ENCODE measurements at places on chromosomes 1 and 21.

- DNase-seq = no peak
Observed at GRCh38 chr21:46211786-46212720, 16.5 kb downstream of the LSS start.

DNA sequence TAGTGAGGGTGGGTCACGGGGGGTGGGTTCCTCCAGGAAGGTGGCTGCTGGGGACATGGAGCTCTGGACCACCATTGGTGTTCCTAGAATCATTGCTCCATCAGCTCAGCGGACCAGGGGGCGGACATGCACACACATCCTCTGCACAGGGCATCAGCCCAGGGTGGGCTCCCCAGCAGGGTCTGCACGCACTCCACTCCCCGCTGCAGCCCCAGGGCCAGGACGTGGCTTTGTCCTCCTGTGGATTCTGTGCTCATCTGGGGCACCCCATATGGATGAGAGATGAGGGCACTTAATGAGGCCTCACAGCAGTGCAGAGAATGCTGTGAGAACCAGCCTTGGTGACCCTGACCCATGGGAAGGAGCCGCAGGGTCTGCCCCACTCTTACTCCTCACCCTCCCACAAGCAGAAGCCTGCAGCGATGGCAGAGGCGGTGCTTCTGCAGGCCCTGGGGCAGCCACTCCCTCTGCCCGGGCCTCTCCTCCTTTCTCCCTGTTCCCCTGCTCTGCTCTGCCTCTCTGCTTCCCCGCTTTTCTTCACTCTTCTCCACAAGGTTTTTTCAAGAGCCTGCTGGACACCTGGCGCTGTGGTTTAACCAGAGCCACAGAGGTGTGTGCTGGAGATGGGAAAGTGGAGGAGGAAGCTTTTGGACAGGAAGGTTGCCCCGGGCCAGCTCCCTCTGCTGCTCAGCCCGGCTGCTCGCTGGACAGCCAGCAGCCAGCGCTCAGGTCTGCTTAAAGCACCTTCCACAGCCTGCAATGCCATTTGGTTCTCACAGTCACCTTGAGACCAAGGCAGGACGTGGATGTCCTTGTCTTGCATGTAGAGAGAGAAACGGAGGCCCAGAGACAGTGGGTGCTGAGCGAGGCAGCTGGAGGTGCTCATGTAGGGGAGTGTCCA, 26.3 kb upstream of the PCBP3 start:
- DNase-seq = no peak

DNA sequence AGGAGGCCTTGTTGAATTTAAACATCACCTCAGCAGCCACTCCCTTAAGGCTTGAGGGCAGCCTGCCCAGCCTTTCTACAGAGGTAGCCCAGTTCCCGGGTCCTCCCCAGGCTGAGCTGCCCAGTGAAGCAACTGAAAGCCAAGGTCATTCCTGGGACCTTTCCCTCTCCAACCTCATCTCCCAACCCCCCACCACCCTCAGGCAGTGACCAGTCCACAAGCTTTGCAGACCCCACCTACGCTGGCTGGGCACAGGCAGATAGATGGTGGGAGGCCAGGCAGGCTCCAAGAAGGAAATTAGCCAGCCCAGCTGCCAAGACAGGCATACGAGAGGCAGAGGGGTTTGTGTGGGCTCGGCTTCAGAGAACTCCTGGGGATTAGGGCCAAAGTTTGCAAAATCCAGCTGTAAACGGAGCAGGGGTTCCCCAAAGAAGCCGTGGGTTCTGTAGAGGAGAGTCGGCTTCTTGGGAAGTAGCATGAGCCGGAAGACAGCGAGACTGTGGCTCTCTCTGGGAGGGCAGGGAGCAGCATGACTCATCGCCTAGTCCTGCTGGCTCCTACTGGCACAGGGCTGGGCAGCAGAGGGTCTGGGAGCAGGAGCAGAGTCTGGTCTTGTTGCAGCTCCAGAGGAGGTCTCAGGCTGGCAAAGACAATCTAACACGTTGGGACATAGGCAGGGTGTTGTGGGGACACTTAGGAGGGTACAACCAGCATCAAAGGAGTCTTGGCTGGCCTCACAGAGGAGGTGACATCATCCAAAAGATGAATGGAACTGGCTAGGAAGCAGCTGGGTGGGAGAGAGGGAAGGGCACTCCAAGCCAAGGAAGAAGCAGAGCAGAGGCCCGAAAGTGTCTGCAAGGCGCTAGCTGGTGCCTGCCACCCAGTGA, 2.8 kb upstream of the ZC3H12A start:
- DNase-seq = no peak

DNA sequence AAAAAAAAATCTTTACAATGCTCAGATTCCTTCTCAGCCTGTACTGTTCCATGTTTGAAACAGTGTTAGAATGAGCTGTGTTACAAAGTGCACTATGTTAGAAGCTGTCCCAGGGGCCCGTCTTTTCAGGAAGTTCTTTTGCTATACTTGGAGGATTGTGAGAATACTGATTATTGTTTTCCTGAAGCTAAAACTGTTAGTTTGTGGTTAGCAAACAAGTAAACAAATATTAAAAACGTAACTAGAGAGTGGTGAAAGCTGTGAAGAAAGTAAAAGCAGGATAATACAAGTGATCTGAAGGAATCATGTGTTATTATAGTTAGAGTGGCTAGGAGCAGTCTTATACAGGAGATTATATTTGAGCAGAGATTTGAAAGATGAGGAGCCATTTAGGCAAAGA, 35.6 kb downstream of the CAMSAP2 start:
- DNase-seq = no peak

DNA sequence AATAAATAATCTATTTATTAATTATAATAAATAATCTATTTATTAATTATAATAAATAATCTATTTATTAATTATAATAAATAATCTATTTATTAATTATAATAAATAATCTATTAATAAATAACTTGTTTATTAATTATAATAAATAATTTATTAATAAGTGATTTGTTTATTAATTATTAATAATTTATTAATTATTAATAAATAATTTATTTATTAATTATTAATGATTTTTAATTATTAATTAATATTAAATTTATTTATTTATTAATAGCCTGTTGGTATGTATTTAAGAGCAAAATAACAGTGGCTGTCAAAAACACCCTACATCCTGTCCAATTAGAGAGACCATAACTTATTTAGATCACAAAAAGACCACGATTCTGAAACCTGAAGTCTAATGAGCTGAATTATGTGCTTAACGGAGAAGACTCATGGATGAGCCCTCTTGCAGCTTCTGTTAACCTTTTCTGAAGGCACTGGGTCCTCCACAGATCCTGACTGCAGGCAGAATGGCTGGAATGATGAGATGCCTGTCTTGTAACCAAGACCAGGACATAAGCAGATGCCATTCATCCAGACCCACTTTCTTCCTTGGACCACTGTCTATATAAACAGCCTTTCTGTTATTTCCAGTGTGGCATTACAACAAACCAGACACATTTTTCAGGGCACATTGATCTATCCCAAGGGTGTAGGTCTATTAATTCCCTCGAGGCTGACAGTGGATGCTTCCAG, 134.2 kb downstream of the SETD4 start:
- no peak for DNase-seq

GRCh38 chr1:226474443-226475141, 66.7 kb upstream of the PARP1 start:
- no peak for DNase-seq

- DNase-seq = no peak
Observed at GRCh38 chr1:54398963-54399528, 7.1 kb downstream of the SSBP3 start.

DNA sequence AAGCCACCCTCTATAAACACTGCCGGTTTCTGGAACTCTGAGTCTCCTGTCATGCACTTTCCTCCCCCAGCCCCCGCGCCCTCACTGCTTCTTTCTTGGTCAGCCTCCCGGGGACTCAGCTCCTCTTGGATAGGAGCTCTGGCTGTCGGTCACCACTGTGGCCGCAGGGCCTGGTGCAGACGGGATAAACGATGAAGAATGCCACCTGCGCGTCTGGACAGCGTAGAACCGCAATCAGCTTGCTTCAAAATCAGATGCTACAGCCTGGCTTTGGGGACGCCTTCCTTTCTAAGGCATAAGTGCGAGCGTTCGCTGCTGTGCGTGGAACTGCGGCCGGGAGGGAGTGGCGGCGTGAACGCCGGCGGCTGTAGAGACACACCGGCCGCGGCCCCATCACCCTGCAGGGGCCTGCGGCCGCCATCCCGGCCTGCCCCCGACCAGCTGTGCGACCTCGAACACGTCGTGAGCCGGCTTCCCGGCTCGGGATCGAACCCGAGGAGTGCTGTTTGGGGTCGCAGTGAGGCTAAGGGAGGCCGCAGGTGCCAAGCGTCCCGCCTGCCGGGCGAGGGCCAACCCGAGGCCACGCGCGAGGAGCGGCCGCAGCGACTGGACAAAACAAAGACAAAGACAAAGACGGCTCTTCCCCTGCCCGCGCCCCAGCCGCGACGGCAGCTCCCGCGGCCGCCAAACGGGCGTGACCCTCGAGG, 688 bp downstream of the PTTG1IP start:
- DNase-seq = no peak

GRCh38 chr21:45469273-45470086, 64.5 kb downstream of the COL18A1 start:
- no peak for DNase-seq

DNA sequence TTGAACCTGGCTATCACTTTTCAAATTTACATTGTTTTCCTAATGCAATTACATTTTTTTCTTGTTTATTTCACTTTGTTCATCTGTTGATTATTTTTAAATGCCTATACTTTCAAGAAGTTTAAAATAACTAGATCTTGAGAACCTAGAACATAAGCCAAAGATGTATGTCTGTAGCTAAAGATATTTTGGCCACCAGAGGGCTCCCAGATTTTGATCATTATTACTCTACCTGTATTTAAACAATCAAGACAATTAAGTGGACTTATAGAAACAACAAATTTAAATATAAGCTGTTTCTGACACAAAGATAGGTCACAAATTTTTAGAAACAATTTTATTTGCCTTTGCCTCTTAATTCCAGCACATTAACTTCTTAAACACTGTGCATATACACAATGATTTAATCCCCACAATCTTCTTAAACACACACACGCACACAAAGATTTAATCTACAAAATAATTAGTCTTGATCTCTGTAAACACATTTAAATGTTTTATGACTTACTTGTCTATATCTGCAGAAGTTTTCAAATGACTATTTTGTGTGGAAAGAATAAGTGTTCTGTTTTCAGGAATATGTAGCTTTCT, 380.0 kb downstream of the DSCAM start:
- no peak for DNase-seq

DNA sequence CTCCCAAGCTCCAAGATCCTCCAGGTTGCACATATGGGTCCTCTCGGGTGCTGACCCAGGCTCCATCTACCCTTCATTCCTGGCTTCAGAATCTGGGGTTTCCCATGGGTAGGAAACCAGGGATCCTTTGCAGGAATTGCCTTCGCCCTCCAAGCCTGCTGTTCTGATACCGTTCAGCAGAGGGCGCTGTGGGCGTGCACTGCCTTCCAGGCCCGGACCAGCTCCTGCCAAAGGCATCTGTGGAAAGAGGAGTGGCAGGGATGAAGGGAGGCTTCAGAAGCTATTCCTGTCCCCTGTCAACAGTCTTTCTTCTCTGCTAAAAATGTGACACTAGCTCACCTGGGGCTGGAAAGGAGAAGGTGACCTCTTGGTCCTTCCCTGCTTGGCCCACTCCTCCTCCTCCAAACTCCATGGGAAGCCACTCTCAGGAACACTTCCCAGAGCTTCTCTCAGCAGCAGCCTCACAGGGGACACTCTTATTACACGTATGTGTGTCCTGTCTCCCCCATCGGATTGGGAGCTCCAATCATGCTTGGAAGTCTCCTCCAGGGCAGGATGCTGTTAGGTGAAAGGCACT, 71.2 kb downstream of the VWA5B1 start:
- DNase-seq = peak; percentile 23

GRCh38 chr1:36322041-36322785, 1.2 kb downstream of the EVA1B start:
- DNase-seq = no peak

- peak; percentile 77 for DNase-seq
Observed at GRCh38 chr1:24186993-24187790, at the start of gene IFNLR1. Gene IFNLR1, minus strand, starts transcription at chr1:24187289. Its CDS starts 41 bp downstream, at chr1:24187248.

- no peak for DNase-seq
Observed at GRCh38 chr1:167777269-167777650, 55.5 kb downstream of the MPZL1 start.

DNA sequence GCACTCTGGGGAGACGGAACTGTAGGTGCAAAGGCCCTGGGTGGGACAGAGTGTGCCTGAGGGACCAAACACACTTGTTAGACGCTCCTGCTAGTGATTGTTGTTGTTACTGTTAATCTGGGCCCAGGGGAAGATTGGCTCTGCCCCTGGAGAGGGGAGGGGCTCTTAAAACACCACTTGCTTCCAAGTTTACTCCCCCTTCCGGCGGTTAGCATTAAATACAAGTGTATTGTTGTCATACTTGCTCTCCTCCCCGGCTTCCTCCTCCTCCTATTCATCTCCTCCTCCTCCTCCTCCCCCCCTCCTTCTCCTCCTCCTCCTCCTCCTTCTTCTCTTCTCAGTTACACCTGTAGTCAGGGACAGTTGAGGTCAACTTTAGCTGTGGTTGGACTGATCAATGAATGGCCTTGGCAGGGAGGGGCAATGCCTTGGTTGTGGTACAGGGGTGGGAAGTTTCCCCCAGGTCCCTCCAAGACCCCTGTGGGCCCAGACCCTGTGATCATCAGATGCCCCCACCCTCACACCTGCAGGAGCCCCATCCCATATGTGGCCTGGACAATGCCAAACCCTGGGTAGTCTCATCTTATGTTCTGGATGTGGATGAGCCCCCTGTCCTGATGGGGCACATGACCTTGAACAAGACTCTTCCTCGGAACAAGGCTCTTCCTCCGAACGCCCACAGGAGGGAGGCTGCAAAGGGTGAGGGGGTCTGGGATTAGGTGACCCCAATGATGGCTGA, 217.3 kb downstream of the PTPRU start:
- no peak for DNase-seq

DNA sequence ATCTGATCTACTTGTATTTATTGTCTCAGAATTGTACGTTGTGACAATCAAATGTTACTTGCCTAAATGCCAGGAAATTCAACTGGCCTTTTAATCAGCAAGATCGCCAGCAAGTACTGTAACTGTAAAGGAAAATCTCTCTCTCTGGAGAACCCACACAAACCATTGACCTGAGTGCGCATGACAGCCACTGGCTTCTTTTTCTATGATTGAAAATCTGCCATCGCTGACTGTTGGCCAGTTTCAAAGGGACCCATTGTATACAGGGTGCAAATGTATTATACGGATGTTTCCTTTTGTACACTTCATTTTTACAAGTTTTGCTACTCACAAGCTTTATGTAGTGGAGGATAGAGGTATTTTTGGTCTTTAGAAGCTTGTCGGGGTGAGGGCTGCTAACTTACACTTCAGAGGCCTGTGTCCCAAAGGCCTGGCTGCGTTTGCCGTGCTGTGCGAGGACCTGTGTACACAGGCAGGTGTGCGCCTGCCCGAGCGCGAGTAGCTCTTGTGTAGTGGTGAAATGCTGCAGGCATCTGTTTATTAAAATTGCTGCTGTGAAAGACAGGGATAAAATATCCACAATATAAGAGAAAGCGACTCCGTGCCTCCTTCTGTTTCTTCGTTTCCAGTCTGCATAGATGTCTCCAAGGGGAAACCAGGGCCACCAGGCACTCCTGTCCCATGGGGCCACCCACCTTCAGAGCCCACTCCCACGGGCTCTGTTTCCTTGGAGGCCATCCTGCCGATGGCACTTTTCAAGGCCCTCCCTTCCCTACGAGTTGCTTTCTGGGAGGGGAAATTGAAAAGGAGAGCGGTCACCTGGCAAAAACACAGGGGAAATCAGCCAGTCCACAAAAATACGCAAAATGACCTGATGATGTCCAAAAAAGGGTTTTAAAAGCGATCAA, 25.3 kb upstream of the TRAPPC10 start:
- no peak for DNase-seq

GRCh38 chr21:40568807-40569206, 278.2 kb downstream of the DSCAM start:
- DNase-seq = no peak

- DNase-seq = no peak
Observed at GRCh38 chr1:21318057-21318713, 27.9 kb upstream of the ECE1 start.
